ENCODE measurements at places on chromosomes 11 and 22.

GRCh38 chr11:69374110-69374945 lies 80.4 kb downstream of the MYEOV start:
- DNase-seq, result no peak

- DNase-seq, result no peak
These were observed 92.5 kb downstream of the BCR start for GRCh38 chr22:23272834-23273233.

DNA sequence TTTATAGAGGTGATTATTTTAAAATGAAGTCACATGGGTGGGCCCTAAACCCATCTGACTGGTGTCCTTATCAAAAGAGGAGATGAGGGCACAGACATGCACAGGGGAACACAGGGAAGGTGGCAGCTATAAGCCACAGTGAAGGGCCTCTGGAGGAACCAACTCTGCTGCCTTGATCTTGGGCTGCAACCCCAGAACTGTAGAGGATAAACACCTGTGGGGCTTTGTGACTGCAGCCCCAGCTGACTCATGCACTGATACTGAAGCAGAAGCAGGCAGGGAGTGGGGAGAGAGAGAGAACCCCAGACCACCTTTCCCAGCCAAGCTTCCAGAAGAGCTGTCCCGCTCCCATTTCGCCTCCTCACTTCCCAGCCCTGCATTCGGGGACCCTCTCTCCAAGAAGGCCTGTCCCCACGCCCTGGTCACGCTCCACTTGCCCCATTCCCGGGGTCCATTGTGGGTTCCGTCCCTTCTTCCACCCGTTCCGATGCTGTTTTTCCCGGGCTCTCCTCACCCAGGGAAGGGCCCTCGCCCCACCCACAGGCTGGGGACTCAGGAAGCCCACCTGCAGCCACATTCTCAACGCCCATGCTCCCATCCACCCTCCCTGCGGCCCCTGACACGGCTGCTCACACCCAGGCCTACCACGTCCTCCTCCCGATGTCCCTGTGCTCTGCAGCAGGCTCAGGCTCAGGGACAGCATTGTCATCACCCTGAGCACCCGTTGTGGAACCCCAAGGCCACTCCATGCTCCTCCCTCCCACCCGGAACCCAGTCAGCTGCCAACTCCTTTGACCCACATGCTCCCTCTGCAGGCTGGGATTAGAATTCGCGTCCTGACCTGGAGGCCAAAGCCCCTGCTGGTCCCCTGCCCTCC lies 90.8 kb upstream of the SHANK2 start:
- DNase-seq, result peak; percentile 64

- no peak for DNase-seq
These were observed 42.1 kb downstream of the PI4KA start for GRCh38 chr22:20816559-20816958.

DNA sequence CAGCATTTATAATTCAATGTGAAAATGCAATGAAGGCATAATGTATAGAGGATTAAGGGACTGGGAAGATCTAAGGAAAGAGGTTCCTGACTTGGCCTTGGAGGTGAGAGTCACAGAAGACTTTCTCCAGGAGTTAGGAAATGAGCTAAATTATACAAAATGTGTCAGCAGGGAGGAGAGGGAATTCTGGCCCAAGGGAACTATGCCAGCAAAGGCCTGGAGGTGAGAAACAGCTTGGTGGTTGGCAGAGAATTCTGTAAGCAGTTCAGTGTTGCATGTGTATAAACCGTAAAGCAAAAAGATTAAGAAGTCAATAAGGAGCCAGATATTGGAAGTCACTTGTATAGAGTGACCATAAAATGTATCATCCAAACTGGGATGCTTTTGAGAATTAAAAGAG lies 142.2 kb upstream of the SESN3 start:
- no peak for DNase-seq

GRCh38 chr11:87583931-87584330 lies 546.2 kb downstream of the TMEM135 start:
- DNase-seq, result no peak

- DNase-seq, result no peak
These were observed 25.5 kb upstream of the CREB3L1 start for GRCh38 chr11:46251954-46252353.

DNA sequence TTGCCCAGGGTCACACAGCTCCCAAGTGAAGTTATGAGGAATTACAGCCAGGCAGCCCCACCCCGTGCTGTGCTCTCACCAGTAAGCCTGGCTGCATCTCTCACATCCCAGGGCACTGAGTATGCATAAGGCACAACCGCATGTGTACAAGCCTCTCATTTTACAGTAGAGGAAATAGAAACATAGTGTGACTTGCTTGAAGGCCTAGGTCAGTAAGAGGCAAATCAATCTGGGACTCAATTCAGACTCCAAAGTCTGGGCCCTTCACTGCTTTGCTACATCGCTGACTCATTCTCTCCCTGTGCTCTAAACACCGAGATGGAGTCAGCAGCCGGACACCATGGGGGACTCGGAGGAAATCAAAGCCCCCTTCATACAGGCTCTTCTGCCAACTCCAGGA lies 7.9 kb downstream of the ABTB2 start:
- DNase-seq, result no peak

DNA sequence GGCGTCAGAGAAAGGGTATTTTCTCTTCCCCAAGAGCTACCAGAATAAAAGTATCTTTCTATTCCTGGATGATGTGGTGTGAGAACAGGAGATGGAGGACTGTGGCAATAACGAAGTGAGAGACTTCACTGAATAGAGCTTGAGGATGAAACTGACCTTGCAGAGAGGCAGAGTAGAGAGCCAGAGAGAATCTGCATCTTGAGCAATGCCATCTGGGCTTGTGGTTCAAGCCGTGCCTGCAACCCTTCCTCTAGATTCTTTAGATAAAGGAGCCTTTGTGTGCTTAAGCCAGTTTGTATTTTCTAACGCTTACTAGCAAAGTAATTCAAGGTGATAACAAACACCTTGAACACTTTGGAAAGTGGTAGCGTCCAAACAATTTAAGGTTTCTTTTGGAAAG lies 2.2 kb downstream of the ME3 start:
- no peak for DNase-seq

GRCh38 chr22:46052801-46053562 lies 76.0 kb upstream of the WNT7B start:
- no peak for DNase-seq

GRCh38 chr22:49756676-49757075 lies 71.0 kb downstream of the BRD1 start:
- no peak for DNase-seq

- no peak for DNase-seq
These were observed 14.8 kb upstream of the MAML2 start for GRCh38 chr11:96357794-96358193.

- no peak for DNase-seq
These were observed 40.6 kb downstream of the OSBP start for GRCh38 chr11:59574932-59575502.

- DNase-seq, result no peak
These were observed 587.7 kb downstream of the OPCML start for GRCh38 chr11:132944569-132944944.

DNA sequence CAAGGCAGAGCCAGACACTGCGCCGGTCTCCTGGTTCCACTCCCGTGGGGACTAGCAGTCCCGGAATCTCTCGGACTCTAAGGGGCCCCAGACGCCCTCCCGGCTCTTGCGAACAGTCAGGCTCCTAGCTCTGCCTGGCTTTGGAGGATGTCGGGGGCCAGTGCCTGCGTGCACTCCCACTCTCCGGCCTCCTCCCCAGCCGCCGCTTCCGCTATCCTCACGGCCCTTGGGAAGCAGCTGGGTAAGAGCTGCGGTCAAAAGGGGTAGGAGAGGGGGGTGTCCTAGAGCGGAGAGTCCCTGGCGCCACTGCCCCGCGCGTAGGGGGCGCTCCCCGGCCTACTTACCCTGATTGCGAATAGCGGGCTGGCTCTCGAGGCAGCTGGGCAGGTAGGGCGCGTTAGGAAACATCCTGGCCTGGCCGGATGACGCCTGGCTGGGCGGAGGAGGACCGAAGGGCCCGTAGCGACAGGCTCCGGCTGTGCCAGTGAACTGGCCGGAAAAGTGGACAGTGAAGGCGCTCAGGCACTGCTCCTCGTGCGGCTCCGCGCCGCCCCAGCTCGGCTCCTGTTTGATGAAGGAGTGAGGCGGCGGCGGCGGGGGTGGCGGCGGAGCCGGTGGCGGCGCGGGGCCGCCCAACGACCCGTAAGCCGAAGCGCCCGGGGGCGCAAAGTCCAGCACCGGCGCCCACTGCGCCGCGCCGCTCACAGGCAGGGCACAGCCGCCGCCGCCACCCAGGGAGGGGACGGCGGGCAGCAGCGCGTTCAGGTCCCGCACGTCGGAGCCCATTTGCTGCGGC lies 785 bp downstream of the WT1 start:
- DNase-seq, result no peak

GRCh38 chr11:42593441-42593840 lies 718.4 kb upstream of the API5 start:
- no peak for DNase-seq

DNA sequence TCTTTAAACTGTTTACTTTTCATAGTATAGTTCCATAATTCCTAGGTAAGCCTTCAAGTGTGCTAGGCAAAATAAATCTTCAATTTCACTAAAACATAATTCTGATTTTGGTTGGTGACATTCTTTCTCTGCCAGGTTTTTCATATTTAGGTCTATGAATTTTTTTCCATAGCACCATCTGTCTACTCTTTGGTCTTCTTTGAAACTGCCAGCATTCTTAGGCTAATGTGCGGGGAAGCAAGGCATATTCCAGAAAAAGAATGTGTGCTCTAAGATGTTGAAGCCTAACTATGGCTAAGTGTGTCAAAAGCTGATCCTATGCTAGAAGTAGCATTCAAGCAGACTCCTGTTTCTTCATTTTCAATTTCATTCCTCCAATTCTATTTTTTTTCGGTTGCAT lies 213.9 kb upstream of the C11orf87 start:
- DNase-seq, result no peak

DNA sequence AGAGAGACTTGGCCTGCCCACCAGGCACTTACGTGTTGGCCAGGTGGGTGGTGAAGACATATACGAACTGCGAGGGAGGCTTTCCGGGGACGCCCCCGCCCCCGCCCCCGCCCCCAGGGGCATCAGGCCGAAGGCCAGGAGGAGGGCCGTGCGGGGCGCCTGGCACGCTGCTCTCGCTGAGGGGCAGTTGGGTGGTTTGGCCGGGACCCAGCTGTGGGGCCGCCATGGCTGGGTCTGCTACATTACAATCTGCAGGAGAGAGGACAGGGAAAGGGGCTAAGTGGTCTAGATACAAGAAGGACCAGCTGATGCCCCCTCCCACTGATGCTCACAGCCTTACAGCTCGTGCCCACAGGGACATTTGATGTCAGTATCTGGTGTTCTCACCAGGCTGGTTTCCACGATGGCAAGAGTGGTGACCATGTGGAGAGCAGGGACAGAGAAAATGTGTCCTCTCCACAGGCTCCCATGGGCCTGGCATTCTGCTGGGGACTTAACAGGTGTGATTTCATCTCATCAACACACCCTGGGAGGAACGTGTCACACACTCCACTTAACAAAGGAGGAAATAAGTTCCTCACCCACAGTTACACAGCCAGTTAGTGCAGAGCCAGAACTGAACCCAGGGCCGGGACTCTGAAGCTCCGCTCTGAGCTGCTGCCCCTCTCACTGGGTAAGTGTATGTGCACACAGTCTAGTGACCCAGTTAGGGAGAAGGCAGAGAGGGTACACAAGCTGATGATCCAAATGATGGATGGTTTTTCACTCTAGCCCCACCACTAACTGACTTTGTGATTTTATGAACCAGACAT lies 19.7 kb downstream of the CXCR5 start:
- no peak for DNase-seq

DNA sequence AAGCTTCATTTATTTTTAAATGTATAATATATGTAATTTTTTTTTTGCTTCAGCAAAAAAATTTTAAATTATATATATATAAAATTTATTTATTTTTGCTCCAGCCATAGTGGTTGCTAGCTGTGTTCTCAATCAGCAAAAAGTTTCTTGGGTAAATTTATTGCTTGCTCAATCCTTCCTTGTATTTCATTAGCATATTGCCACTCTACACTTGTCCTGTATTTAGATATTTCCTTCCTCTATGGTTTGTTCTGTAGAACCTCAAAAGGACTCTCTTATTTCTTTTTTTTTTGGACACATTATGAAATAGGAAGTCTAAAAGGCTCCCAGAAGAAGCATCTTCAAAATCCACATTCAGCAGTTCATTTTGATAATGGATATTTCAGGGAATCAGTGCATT lies 2.3 kb downstream of the PTPRJ start:
- no peak for DNase-seq

GRCh38 chr11:65340226-65340625 lies 6.6 kb downstream of the DPF2 start:
- DNase-seq, result no peak

- no peak for DNase-seq
These were observed 1.1 kb upstream of the SAA1 start for GRCh38 chr11:18264677-18265555.

Data from iPS DF 6.9 (cell line).